ENCODE measurements at places on chromosomes 11 and 22.
A peak's percentile ranks its signal among the peaks of the same experiment; 100 is the strongest.

- DNase-seq: peak; percentile 46
Measured at GRCh38 chr11:64292460-64293254, 1.6 kb downstream of the KCNK4 start.

DNA sequence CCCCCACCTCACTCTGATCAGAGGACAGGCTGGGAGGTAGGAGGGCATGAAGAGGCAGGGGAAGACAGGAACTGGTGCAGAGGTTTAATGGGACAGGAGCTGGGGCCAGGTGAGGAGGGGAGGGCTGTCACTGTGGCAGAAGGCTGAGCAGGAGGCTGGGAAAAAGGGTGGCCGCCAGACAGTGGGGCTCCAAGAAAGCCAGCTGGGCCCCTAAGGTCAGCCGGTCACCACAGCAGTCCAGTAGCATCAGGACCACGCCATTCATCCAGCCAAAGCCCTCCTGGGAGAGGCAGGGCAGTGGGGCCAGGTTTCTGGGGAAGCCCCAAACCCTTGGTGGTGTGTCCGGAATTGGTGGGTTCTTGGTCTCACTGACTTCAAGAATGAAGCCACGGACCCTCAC, 8.5 kb upstream of the TREH start:
- no peak for DNase-seq

- no peak for DNase-seq
Measured at GRCh38 chr11:131602431-131602830, 232.0 kb downstream of the NTM start.

DNA sequence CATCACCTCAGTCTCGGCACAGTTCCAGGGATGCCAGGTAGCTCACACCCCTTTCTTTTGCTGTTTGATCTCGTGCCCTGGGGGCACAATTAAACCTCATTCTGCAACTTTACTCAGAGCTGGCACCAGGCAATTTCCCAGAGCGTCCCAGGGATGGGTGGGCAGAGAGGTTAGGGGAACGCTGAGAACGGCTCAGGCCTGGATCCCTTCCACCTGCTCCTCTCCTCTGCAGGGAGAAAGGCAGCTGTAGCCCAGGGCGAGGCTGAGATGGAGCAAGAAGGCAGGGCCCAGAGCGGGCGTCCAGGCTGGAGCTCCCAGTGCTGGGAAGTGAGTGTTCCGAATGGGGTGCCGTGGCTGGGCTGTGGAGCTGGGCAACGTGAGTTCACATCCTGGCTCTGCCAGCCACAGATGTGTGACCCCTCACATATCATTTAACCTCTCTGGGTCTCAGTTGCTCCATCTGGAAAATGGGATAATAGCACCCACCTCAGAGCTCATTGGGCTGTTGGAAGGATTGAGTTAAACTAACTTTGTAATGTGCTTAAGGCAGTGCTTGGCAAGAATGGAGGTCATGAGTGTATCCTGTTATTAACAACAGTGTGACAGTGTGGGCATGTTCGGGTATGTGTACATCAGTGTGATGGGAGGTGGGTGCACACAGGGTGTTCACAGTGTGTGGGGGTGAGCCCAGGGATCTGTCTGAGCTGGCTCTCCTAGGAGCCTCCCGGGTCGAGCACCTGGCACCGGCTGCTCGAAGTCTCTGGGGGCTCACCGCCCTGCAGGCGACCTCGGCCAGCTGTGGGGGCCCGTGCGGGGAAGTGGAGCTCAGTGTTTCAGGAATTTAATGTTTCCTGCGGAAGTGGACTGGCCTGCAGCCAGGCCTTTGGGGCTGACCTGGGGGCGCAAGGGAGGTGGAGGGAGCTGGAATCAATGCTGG, 15.5 kb downstream of the OTUB1 start:
- DNase-seq: peak; percentile 68

GRCh38 chr11:76636826-76637460, 33.6 kb downstream of the LRRC32 start:
- DNase-seq: no peak

DNA sequence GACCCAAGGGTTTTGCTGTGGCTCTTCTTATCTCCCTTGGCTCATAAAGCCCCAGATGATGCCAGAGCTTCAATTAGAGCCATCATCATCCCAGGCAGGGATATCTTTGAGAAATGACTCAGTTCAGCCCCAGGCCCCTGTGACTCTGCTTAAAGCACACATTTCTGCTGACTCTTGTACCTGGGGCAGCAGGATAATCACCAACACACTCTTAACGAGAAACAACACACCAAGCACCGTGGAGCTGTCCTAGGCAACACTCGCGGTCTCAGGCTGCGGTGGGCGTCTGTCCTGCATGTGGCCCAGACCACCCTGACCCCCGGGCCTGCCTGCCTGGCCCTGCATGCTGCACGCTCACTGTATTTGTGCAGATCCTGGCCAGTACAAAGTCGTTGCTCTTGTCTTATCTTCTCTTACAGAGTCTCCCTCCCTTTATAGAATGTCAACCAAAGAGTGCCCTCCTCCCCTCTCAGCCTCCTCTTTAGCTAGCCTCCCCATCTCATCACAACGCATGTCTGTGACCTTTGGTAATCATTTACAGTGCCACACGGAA, 114.2 kb upstream of the PARVA start:
- no peak for DNase-seq

Data from right kidney (tissue), 9 donors.